GM23248 (cell line): ENCODE measurements at places on chromosomes 3 and 15. TPM values are rescaled to one million over a fixed set of nuclear protein-coding genes. Genes with fewer than 3 reads are reported as not detected.

GRCh38 chr15:37245358-37245757 is 145.0 kb upstream of the MEIS2 start:
- no peak for DNase-seq

Gene RAB6B
- 0.38 and 0.76 TPM in 2 replicates for total RNA-seq

- DNase-seq: peak; percentile 96
These were observed 95.7 kb upstream of the C3orf80 start for GRCh38 chr3:160129459-160130061.

DNA sequence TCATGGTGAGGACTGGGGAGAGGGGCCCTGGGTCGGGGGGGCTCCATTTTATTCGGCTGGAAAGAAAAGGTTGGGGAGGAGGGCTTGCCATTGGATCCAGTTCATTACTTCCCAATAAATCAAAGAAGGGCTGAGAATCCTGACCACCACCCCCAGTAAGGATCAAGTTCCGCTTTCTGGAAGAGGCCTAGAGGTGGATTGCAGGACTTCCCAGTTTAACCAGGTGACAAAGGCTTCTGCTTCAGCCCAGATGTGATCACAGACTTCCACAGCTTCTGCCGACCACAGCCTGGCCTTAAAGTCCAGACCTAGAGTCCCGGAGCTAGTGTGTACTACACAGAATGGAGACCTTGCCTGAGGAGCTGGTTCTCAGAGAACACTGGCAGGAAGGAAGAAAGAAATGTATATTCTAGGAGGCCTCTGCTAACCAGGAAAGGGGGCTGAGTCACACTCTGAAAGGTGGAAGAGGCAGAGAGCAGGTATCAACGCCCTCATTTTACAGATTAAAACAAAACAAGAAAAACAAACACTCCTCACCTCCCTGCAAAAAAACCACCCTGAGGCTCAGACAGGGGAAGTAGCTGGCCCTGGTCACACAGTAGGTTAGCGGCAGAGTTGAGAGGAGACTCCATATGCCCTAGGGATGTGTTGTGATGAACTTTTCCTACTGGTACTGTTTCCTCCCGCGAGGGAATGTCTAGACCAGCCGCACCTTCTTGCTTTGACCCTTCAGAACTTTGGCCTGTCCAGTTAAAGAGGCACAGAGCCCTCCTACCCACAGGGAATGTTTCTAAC is 1.1 kb upstream of the CEMIP start:
- peak; percentile 27 for DNase-seq

DNA sequence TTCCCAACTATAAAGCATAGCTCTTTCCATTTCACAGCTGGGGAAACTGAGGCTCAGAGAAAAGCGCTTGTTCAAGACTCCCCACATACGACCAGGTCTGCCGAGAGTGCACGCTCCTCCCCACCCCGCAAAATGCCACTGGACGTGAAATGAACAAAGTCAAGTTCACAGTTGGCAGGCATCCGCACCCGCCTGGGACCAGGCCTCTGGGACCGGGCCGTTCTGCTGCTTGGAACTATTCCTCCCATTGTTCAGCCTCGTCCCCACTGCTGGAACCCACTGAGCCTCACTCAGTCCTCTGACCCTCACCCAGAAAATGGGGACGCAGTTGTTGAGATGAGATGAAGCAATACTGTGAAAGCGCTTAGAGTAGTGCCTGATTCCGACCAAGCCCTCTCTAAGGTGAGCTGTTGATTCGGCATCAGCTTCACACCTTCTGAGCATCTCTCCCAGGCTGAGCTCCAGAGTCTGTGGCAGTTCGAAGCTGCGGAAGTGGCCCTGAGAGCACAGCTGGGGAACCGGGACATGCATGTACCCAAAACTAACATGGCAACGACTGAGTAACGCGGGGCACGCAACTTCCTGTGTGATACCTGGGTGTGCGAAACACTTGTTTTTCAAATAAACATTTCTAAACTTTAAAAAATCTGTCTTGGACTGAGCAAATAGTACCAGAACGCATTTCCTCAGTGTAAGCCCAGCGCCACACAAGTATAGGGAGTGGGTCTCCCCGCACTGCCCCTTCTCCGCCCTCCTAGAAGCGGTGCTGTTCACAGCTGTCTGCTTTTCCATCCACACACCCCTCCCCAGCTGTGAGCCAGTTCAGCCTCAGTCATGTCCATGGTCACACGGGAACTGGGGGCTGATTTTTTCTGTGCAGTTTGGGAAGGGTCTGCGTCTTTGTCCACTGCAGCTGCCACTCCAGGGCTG is 93.4 kb downstream of the CHSY1 start:
- DNase-seq: no peak
